Activated naive CD4-positive, alpha-beta T cell treated with anti-CD3 and anti-CD28 coated beads for 36 hours (primary cell): ENCODE measurements at places on chromosomes 3 and 15. TPM values are rescaled to one million over a fixed set of nuclear protein-coding genes. Genes with fewer than 3 reads are reported as not detected.

- H3K27me3 ChIP-seq, result peaks cover 3% of the 10 kb centered on the region
- H3K4me1 ChIP-seq, result peaks cover 13% of the 10 kb centered on the region
- DNase-seq, result no peak
- no peak overlapping the region for H3K27ac ChIP-seq
- H3K4me3 ChIP-seq, result no peak overlapping the region
Observed at GRCh38 chr3:13192471-13193213, 119.4 kb upstream of the IQSEC1 start.

GRCh38 chr3:193943200-193943599, 192.7 kb upstream of the HES1 start:
- no peak overlapping the region for H3K4me3 ChIP-seq
- H3K27me3 ChIP-seq, result peaks cover 13% of the 10 kb centered on the region
- DNase-seq, result no peak

GRCh38 chr3:43231276-43232000, 54.9 kb upstream of the SNRK start:
- H3K4me3 ChIP-seq, result no peak overlapping the region
- no peak for DNase-seq
- H3K27ac ChIP-seq, result no peak overlapping the region
- H3K4me1 ChIP-seq, result peaks cover 14% of the 10 kb centered on the region
- no peaks in the 10 kb centered on the region for H3K27me3 ChIP-seq
- peaks cover 5% of the 10 kb centered on the region for H3K36me3 ChIP-seq

- H3K27ac ChIP-seq, result no peak overlapping the region
- DNase-seq, result no peak
- H3K27me3 ChIP-seq, result no peaks in the 10 kb centered on the region
- no peak overlapping the region for H3K4me3 ChIP-seq
- H3K36me3 ChIP-seq, result no peaks in the 10 kb centered on the region
- H3K4me1 ChIP-seq, result no peaks in the 10 kb centered on the region
Observed at GRCh38 chr3:157754451-157754850, 251.2 kb upstream of the VEPH1 start.

Gene IQGAP1
- 143 TPM for total RNA-seq

Gene GRAMD2A
- not detected for total RNA-seq

GRCh38 chr3:171286580-171287249, 173.5 kb downstream of the TNIK start:
- H3K4me3 ChIP-seq, result no peak overlapping the region
- peak overlapping the region; percentile 15 for H3K27ac ChIP-seq
- H3K27me3 ChIP-seq, result no peaks in the 10 kb centered on the region

Gene SAXO2
- 0.69 TPM for total RNA-seq
